ENCODE measurements at places on chromosomes 7 and 10.

DNA sequence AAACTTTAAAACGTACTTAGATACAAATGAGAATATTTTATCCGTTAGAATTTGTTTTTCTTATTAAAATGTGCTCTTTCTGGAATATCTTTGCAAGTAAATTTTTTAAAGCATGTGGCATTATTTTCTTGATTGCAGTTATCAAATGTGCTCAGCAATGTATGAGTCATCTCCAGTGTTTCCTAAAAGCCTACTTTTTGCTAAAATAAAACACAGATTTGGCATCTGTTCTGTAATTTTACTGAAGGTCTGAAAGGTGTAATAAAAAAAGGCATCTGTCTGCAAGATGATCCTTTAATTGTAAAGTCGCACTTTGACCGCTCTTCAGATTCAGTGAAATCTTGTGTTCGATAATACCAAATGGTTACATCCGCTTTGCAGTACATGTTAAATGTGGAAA is 3.4 kb downstream of the GNAT3 start:
- DNase-seq, result no peak

DNA sequence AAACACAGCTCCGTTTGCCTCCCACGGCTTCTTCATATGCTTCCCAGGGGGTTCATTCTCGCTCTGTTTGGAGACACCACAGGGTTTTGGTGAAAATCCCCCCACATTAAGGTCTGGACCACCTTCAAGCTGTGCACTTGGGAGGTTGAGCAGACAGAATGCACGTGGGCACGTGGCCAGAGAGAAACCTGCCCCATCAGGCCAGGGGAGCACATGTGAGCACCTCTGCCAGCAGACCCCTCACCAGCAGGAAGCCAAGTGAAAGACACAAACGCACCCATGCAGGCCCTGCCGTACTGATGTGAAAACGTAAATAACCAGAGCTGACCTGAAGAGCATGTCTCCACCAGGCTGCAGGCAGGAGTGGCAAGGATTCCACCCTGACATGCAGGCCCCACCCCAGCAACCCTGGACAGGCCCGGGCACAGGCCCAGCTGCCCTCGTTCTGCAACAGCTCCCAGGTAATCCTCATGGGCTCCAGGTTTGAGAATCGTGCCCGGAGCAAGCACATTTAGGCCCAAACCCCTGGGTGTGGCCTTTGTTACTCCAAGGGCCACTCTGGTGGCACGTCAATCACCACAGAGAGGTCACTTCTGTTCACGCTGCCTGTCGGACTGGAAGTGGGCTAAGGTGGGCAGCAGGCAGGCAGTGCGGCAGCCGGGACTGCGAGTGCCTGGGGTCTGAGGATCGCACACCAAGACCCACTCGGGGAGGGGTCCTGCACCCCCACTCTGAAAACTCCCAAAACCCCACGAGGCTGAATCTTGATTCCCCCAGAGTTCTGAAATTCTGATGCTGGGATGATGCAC is 184.4 kb downstream of the PTPRN2 start:
- no peak for DNase-seq

DNA sequence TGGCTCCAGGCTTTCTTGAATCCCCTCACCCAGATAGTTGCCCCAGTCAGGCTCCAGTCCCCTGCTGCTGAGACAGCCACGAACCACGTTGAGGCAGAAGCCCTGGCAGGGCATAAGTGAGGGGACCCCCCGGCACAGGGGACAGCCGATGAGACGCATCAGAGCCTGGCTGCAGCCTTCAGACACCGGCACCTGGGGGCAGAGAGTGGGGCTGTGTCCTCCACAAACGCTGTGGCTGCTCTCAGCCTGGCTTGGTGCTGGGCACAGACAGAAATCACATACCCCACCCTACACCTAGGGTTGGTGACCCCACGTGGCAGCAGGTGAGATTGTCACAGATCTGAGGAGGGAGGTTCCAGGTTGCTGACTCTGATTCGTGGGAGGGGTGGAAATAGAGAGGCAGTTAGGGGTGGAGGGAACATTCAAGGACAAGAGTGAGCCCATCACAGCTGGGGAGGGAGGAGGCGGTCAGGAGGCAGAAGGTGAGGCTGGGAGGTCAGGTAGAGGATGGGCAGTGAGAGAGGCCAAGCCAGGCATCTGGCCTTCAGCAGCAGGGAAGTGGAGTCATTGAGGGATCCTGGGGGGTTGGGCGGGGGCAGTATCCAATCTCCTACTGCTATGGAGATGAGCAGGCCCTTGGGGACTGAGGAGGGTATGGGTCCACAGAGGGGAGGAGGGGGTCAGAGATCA is 3.2 kb downstream of the GPC2 start:
- DNase-seq, result no peak

- DNase-seq, result no peak
Measured at GRCh38 chr7:111657018-111657417, 94.7 kb upstream of the IMMP2L start.

DNA sequence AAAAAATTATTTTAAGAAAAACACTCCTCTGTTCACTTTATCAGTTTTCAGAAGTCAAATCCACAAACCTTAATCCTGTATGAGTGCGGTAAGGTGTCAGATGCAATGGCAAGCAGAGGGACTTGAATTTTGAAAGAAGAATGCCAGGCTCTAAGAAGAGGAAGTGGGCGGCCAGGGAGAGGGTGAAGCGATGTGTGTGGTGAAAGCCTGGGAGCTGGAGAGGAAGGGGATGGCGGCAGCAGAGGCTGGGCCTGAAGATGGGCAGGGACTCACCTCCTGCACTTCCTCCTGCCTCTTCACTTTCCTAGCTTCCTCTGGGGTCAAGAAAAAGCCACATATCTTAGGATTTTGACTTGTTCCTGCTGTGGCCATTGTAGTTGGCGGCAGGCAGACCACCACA is 609.6 kb downstream of the PARD3 start:
- DNase-seq, result no peak

DNA sequence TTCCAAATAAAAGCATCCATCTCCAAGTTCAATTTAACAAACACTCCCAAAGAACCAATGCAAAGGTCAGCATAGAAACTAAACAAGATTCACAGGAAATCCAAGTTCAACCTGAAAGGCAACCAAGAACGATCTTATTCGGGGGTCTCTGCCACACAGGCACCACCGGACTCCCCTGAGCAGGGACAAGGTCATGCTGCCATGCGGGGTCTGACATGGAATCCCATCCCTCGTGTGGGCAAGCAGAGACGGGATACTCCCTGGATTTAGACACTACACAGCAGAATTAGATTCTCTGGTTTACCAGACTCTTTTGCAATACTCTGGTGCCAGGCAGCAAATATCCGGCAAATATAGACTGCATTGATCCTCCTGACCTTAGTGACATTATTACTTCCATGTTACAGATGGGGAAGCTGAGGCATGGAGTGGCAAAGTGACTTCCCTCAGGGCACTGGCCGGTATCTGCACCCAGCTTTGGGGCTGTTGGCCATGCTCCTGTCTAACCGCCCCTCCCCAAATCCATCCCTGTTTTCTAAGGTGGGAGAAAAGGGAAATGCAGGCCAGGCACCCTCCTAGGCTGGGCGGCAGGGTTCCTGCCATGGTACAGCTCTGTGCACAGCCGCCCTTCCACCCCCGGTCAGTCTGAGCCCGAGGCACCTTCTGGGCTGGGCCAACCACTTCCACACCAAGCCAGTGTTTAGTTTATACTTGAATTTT is 111.8 kb downstream of the VIPR2 start:
- no peak for DNase-seq

DNA sequence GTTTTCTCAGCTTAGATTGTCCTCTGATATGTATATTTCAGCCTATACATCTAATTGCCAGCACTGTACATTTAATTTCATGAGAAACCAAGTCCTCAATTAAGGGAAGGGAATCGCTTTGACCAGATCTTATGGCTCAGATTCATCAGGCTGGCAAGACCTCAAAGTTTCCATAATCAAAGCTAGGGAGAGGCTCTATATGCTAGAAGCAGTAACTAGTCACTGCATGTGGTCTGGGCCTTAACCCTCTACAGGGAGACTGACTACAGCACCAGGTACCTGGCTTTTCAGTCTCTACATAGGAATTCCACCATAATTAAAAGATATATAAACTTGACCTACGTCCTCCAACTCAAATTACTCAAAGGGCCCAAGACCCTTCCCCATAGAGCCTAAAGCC is 97.4 kb upstream of the JAZF1 start:
- no peak for DNase-seq

DNA sequence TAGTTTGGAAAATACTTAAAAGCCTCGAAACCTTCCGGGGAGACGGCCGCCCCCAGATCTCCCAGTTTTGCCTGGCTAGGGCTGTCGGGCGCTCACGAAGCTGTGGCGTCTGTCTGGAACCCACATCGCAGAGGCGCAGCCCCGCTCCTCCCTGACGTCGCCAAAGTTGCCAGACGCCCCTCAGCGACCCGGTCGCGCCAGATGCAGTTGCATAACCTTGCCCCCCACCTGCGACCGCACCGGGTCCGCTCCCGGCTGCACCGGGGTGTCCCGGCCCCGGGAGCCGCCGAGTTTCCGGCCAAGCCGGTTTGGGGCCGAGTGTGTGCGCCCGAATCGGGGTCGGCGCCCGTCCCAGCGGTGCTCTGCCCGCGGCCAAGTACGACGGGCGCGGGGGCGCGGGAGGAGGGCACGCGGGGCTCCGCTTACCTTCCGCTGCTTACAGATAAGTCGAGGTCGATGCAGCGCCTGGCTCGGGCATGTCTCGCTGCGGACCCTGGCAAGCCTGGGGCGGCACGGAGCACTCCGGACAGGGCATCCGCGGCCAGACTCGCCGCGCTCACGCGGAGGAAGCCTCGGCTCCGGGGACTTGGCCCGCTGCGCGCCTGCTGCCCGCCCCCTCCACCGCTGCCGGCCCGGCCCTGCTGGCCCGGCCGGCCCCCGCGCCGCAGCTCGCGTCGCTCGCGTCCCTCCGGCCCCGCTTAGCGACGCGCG is 665 bp downstream of the INSYN2A start:
- DNase-seq, result no peak

GRCh38 chr10:61139592-61139953 is 195.6 kb upstream of the RHOBTB1 start:
- no peak for DNase-seq

DNA sequence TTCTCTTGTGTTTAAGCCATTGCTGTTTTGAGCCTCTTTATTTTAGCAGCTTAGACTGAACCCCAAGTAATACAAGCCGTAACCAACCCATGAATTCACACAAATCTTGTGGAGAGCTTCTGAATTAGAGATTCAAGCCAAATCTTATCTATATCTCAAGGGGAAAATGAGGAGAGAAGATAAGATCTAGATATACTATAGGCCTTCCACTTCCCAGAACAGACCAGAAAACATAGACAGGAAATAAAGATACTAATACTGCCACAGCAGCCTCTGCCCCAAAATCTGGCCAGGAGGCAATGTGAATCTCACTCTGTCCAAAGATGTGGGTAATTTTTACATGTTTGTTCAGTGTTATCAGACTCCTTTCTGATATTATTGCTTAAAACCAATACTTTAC is 307.2 kb downstream of the PTEN start:
- DNase-seq, result no peak

DNA sequence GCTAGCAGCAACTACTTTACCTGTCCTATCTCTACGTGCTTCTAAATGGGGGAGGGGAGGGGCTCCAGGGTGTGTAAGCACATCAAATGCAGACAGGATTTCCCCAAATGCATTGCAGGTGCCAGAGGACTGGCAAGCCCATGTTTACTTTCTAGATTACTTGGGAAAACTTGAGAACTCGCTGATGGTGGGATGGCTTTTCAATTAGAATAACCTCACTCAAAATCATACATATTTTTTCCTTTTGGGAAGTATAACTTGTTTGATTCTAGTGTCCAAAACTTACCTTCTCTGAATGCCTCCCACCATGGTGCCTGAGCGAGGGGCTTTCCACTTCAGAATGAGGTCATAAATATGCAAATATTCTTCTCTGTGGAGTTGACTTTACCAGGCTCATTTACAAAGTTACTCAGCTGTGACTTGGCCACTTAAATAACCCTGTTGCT is 191.3 kb upstream of the RHOBTB1 start:
- no peak for DNase-seq

DNA sequence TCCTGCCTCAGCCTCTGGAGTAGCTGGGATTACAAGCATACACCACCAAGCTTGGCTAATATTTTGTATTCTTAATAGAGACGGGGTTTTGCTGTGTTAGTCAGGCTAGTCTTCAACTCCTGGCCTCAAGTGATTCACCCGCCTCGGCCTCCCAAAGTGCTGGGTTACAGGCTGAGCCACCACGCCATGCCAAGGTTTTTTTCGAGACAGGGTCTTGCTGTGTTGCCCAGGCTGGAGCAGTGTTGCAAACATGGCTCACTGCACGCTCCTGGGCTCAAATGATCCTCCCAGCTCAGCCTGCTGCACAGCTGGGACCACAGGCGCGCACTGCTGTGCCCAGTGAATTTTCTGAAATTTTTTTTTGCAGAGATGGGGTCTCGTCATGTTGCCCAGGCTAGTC is 3.3 kb upstream of the SEC31B start:
- no peak for DNase-seq

GRCh38 chr10:118868589-118868988 is 113.8 kb upstream of the CACUL1 start:
- no peak for DNase-seq

- no peak for DNase-seq
Measured at GRCh38 chr7:118826246-118826645, 601.7 kb downstream of the ANKRD7 start.

GRCh38 chr7:141700848-141701371 is 1.1 kb downstream of the DENND11 start:
- DNase-seq, result no peak

- DNase-seq, result no peak
Measured at GRCh38 chr10:61606959-61607907, 55.5 kb upstream of the CABCOCO1 start.

DNA sequence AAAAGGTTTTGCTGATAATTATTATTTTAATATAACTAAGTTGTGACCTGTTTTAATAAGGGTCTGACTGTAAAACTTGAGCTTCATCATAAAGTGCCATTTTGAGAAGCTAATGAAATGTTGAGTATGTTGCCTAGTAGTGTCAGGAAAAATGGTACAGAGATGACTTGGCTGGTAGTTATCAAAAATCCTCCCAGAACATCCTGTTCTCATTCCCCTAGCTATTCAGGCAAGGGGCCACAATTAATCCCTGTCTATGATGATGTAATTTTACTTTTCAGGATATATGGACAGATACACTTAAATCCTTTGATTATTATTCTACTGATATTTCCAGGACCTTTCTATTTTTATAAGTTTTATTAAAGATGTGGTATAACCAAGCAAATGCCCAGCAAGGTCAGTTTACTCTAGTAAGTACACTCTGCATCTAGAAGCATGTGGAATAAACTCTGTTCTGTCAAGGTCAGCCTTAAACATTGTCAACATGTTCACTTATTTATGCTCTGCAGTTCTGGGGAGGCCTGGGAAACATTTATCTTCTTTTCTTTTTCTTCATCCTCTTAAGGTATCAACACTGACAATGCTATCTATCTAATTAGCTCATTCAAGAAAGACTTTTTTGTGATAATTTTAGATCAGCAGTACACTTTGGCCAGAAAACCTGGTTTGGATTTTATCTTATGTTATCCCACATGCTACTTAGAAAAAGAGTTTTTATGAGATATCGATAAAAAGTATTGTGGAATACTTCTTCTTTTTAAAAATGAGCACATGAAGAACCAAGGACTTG is 32.1 kb downstream of the BTRC start:
- DNase-seq, result no peak

- no peak for DNase-seq
Measured at GRCh38 chr7:19107356-19108146, 9.9 kb downstream of the TWIST1 start.
